ENCODE measurements at places on chromosomes 5 and 9.

DNA sequence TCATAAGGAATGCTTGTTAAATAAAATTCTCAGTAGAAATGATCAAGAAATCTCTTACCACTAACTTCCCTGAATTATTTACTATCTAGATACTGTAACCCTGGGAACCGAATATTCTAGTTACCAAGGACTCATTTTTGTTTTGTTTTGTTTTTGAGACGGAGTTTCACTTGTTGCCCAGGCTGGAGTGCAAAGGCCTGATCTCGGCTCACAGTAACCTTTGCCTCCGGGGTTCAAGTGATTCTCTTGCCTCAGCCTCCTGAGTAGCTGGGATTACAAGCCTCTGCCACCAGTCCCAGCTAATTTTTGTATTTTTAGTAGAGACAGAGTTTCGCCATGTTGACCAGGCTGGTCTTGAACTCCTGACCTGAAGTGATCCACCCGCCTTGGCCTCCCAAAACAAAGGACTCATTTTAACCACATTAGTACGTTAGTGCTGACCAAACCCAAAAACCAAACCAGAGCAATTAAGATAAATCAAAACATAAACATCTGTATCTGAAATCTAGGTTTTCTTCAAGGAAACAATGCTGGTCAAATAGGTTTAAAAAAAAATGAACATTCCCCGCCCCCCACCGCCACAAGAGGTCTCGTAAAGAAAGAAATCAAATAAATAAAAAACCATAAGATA, 3.7 kb downstream of the TXN start:
- no peak for DNase-seq

DNA sequence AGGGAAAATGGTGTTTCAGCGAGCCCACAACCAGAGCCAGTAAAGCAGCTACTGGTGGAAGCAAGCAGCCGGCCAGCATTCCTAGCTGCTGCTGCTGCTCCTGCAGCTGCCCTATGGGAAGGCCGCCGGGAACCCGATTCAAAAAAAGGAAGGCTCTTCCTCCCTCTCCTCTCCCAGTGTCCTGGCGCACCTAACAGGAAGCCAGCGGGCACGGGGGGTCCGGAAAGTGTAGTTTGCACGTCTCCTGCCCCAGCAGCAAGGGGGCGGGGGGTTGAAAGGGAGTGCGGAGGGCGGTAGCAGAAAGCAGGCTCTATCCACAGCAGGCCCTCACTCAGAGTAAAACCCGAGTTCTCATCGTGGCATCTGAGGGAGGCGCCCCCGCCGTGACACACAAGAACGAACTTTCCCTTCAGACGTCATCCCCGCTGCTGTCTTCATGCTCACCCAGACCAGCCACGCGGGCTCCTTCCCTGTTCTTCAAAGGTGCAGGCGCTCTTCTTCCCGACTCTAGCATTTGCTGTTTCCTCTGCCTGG, 16.5 kb downstream of the GRXCR2 start:
- DNase-seq = no peak

DNA sequence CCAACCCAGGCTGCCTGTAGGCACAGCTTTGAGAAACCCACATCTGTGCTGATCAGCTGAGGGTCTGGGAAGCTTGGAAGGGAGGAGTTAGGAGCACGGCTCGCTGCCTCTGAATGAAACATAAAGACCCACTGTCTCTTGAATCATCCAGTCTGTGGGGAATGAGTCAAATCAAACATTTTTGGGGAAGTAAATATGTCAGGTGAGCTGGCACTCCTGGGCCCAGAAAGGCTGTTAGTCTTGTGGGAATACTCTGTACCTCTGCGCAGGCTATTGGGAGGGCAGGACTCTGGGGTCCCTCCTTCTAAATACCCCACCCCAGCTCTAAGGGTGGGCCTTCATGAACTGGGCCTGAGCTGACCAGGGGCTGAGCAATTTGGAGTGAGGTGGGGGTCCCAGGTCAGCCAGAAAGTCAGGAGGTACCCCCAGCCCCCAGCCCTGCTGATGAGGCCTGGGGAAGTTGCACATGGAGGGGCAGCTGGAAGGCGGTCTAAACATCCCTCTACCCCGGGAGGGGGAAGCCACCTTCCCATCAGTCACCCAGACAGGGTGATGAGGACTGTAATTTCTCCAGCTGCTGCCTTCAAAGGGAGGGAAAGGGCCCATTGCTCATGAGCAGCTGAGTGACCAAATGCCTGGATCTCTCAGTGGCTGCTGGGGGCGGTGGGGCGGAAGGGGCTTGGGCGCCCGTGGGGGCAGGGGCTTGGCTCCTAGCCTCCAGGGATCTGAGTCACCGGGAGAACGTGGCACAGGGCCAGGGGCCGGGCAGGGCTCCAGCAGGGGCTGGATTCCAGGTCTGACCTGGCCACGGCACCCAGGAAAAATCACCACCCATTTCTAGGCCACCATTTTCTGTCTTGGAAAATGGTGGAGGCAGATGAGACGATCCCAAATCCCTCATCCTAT, 10.8 kb downstream of the FIBCD1 start:
- DNase-seq = no peak

DNA sequence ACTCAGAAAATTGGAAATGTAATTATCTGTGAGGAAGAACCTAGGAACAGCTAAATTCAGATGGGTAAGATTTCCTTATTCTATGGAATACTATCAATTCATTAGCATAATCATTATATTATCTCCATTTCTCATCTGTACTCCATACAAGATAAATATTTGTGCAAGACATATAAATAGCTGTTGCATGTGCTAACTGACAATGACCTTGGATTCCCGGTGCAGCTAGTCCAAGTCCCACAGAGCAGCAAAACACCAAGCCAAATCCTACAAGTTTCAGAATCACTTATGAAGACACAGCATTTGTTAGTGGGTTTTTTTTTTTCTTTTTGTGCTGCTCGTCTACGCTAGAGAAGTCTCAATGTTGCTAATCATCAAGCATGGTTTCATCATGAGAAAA, 64.8 kb downstream of the NUDT12 start:
- DNase-seq = no peak

- DNase-seq = no peak
Measured at GRCh38 chr9:123329329-123329955, 26.6 kb upstream of the CRB2 start.

Data from activated T-helper 1 cell treated with Interleukin-2 at 50 U/mL for 16 hours (primary cell).